ENCODE measurements at places on chromosomes 3 and 15. TPM values are rescaled to one million over a fixed set of nuclear protein-coding genes. Genes with fewer than 3 reads are reported as not detected.

Gene COL6A5
- total RNA-seq = 0.32 TPM

Gene SGO1
- total RNA-seq = 31.7 TPM

Gene SLC22A13
- 1.1 TPM for total RNA-seq

Gene XCR1
- not detected for total RNA-seq

Gene LYZL4
- total RNA-seq = not detected

Gene CCR3
- total RNA-seq = not detected

Gene CACNA2D2
- total RNA-seq = 0.68 TPM

Gene CCDC39
- not detected for total RNA-seq

Gene C3orf85
- not detected for total RNA-seq

Gene MOBP
- 0.19 TPM for total RNA-seq

Gene MFSD1
- 15.2 TPM for total RNA-seq

Gene SOX14
- total RNA-seq = not detected

Gene IL5RA
- total RNA-seq = not detected

Gene TRNT1
- total RNA-seq = 35.2 TPM

Gene CFAP100
- not detected for total RNA-seq

Gene ADIPOQ
- total RNA-seq = not detected

Gene FBLN2
- total RNA-seq = 1.3 TPM

Gene FRMD4B
- 0.33 TPM for total RNA-seq

Gene TRPM1
- not detected for total RNA-seq

Gene ARHGEF26
- total RNA-seq = 20.7 TPM

Gene DPPA2
- not detected for total RNA-seq

Gene SSR3
- 431 TPM for total RNA-seq

Gene NMNAT3
- 1.9 TPM for total RNA-seq

Gene CELSR3
- 1.2 TPM for total RNA-seq

Gene LPCAT4
- 53.1 TPM for total RNA-seq

Gene ATP13A5
- not detected for total RNA-seq

Gene GPR62
- not detected for total RNA-seq

Gene RHO
- total RNA-seq = not detected

Gene HHLA2
- not detected for total RNA-seq

Gene EBLN2
- total RNA-seq = 3.8 TPM

Gene SETMAR
- 25.8 TPM for total RNA-seq

Gene CHAC1
- total RNA-seq = 11.6 TPM

Gene CCDC54
- total RNA-seq = not detected

Gene SH3BP5
- 22.5 TPM for total RNA-seq

Gene ADGRG7
- 2.7 TPM for total RNA-seq

Gene MYO5C
- 0.63 TPM for total RNA-seq

Gene RTP3
- not detected for total RNA-seq

Gene LRRN1
- not detected for total RNA-seq

Gene CLSTN2
- total RNA-seq = 50.7 TPM

Gene BTLA
- total RNA-seq = not detected

Gene PHLDB2
- 13.1 TPM for total RNA-seq

Gene PDCD7
- 30.7 TPM for total RNA-seq

Gene TPRG1
- total RNA-seq = 1.6 TPM

Gene GOLGA6A
- total RNA-seq = not detected

Gene OR5K2
- total RNA-seq = not detected

Gene CLDN1
- 173 TPM for total RNA-seq

Gene GPR176
- total RNA-seq = 5.6 TPM

Measured in A673 (cell line).